ENCODE measurements at places on chromosomes 16 and 17.

DNA sequence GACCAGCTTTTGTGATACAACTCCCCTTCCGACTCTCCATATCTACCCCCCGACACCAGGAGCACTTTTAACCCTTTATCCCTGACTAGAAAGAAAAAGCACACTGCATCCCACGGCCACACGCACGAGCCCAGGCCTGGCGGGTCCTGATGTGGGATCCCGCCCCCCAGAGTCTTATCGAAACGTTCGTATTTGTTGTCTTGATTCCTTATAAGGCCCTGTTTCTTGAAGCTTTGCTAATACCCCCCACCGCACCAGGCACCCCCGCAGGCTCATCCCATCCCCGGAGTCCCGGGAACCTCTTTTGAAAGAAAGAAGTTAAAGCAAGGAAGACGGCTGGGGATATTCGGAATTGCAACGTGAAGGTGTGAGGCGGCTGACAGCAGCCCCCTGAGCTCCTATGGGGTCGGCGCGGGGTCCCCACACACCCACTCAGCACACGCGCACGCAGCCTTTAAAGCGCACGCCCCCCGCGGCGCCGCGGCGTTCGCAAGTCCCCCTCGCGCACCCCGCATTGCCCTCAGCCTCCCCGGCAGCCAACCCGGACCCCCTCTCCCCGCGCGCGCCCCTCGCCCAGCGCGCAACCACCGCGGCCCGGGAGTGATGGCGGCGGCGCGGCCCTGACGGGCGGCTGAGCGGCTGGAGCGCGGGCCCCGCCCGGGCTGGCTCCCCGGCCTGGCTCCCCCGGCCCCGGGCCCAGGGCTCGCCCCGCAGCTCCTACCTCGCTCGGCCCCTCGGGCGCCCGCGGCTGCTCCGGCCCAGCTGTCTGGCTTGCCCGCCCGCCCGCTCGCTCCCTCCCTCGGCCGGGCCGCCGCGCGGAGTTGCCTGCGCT, 448 bp downstream of the STAT5B start:
- no peak for DNase-seq

- no peak for DNase-seq
Measured at GRCh38 chr16:83206426-83206825, 579.7 kb downstream of the CDH13 start.

DNA sequence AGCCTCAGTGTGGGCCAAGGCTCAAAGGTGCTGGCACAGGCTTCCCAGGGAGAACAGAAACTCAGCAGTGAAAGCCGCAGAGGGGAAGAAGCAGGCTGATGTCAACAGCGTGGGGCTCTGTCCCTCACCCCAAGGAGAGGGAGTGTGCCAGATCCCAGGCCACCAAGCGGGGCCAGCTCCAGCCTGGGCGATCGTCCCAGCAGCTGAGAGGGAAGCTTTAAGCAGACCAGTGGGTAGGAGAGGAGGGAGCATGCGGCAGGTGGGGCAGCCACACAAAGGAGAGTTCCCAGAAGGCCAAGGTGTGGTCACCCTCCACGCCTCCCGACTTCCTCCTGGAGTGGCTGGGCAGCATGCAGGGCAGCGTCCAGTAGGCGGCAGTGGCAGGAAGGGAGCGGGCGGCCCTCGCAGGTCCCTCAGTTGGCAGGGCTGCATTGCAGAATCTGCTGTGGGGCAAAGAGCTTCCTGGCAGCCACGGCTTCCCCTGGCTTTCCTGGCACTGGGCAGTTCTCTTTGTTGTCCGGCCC, 6.0 kb downstream of the SYNGR2 start:
- peak; percentile 88 for DNase-seq

- no peak for DNase-seq
Measured at GRCh38 chr16:5026664-5027063, 7.1 kb downstream of the NAGPA start.

GRCh38 chr17:82702231-82702927, 3.9 kb upstream of the RAB40B start:
- no peak for DNase-seq

DNA sequence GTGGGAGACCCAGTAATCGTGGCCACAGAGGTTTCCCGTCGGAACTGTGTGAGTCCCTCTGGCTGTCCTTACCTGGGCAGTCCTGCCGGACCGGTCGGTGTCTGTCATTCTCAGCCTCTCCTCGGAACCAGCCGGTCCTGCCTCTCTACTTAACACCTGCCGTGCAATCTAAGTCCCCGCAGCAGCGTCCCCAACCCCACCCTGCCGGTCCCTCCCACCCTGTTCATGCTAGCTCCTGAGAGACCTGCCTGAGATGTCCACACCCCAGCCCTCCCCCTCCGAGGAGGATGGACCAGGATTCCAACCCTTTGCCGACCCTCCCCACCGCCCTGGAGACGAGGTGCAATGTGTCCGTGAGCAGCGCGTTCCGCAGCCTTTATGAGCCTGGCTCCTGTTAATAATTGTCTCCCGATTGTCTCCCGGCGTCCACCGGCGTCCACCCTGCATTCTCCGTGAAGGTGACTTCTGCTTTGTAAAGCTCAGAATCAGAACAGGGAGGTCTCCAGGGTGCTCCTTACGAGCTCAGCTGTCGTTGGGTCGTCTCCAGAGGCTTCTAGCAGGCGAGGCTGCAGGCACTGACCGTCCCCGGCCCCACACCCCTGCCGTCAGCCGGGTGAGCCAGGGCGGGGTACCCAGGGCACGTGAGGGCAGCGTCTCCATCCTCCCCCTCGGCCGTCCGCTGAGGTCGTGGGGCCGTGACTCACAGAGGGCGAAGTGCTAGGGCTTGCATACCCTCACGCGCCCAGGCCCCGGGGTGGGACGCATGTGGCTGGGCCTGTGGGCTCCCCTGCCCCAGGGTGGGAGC, 10.1 kb downstream of the METRNL start:
- DNase-seq, result no peak

DNA sequence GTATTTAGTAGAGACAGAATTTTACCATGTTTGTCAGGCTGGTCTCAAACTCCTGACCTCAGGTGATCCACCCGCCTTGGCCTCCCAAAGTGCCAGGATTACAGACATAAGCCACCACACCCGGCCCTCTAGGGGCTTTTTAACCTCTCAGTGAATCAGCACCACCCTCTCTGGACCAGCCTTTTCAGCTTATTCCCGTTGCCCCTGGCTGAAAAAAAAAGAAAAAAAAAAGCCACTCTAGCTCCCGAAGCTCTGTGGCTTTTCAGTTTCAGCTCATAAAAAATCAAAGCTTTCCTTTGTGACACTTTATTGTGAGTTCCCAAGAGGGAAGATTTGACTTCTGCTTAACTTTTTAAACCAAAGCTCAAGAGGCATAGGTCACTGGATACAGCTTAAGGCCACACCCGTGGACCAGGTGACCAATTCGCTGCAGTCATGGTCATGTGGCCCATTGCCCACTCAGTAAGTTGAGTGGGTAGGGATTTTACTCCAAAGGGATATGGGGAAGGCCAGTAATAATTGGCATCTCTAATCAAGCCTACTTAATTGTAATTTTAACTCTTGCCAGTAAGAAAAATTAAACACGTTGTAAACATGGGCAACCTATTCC, 46.6 kb upstream of the MED13 start:
- DNase-seq, result no peak

DNA sequence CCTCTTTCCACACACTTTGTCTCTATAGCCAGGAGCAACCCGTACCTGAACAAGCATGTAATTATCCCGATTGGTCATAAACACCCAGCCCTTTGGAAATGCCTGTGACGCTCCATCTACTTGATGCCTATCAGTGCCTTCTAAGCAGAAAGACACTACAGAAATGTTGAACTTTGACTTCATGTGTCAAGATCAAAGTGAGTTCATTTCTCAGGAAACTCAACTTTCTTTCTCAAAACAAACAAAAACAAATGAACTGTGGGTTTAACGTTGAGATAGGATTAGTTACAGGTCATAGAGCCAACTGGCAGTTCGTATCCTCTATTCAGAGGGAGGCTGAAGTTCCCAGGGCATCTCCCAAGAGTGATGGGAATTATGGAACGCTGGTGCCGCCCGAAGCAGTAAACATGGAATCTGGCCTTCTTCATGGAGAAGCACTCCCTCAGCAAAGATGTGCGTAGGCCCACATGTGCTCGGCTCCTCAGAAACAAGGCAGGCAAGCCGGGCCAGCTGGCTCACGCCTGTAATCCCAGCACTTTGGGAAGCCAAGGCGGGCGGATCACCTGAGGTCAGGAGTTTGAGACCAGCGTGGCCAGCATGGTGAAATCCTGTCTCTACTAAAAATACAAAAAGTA, 9.5 kb downstream of the SLC6A4 start:
- DNase-seq, result no peak

DNA sequence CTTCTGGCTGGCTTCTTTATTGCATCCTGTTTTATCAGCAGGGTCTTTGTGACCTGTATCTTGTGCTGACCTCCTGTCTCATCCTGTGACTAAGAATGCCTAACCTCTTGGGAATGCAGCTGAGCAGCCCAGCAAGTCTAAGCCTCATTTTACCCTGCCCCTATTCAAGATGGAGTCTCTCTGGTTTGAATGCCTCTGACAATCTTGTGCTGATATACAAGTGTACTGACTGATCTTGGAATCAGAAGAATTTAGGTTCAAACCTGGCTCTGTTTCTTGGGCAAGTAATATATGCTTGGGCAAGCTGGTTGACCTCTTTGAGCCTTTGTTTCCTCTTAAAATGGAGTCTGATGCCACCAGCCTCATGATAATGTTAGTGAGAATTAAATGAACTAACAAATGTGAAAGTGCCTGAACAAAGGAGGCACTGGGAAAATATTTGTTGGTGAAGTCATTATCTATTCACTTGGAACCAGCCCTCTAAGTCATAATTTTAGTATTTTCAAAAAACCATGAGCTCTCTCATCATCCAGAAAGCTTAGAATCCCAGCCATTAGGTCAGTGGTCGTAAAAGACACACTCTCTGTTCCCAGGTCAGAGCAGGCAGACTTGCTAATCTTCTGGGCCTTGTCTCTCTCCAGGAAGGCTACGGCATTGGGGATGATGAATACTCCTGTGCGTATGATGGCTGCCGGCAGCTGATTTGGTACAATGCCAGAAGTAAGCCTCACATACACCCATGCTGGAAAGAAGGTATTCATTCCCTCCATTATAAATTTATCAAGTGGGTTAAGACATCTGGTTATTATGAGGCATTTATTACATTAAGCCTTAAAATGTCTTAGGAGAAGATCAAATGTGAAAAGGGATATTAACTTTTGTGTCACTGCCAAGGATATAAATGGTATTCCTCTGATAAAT, 18.1 kb upstream of the ARL2BP start:
- DNase-seq, result no peak

DNA sequence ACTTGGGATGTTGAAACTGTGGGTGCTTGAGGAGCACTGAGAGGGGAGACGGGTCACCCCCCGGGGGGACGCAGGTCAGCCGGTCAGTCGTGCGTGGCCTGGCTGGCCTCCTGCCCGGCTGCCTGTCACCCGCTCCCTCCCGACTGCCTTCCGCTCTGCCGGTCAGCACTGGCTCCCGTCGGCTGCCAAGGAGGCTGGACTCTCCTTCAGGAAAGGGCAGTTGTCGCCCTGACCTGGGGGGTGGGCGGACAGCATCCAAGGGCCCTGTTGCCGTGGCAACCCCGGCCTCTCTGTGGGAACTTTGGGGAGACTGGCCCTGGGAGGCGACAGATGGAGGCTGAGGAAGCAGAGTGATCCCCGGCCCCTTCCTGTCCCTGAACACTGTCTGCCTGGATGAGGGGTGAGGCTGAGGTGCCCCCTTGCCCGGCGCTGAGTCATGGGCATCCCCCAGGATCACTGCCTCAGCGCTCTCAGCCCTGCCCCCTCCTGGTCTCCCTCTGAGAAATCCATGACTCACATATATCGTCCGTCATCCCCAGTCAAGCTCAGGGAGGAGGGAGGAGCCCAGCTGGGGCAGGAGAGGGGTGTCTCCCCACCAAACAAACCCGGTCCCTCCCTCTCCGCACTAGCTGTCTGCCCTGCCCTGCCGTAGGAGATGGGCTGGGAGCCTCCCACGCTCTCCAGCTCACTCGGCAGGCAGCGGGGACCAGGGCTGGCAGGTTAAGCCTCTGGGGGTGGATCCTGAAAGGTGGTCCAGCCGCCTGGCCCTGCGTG, at the start of gene ADGRG1:
TSS of gene ADGRG1 (plus strand) at position 623 of the 774 bp plus-strand sequence. CDS start 21,658 bp downstream, outside the sequence.
- DNase-seq, result peak; percentile 16

GRCh38 chr16:69613378-69614154, 47.8 kb downstream of the NFAT5 start:
- no peak for DNase-seq

GRCh38 chr16:11727796-11728543, 14.7 kb downstream of the TXNDC11 start:
- DNase-seq, result no peak

- no peak for DNase-seq
Measured at GRCh38 chr16:71515026-71515425, 11.2 kb upstream of the CHST4 start.

GRCh38 chr17:7855660-7856010, 769 bp downstream of the TMEM88 start:
- DNase-seq, result no peak

- no peak for DNase-seq
Measured at GRCh38 chr17:62625870-62626200, 1.6 kb upstream of the MRC2 start.

- DNase-seq, result no peak
Measured at GRCh38 chr17:61376931-61377838, 22.5 kb upstream of the TBX2 start.

GRCh38 chr16:49625311-49626065, 230.4 kb downstream of the ZNF423 start:
- DNase-seq, result no peak

DNA sequence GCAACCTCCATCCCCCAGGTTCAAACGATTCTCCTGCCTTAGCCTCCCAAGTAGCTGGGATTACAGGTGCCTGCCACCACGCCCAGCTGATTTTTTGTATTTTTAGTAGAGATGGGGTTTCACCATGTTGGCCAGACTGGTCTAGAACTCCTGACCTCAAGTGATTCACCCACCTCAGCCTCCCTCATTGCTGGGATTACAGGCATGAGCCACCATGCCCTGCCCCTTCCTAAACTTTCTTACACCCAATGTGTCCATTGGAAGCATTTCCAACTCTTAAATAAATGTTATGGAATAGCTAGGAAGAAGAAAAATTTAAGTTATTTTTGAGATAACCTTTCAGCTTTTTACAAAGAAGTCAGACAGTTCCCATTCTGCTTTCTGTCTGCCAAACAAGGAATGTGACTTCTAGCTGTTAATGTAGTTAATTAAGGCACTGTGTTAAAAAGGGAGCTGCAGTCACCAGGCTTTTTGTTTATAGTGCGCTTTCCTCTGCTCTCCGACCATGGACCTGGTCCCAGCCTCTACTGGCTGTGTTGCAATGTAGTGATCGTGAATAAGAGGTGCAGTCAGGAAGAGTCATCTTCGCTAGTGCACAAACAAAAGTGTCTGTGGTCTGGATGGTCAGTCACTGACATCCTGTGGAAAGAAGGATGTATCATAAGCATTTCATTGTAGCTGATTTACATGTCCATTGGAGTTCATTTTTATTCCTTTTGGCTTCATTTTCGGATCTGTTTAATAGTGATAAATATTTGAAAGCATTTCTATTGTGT, 39.7 kb downstream of the USP10 start:
- no peak for DNase-seq

All from SHP77 treated with DMSO at 0.1 percent for 48 hours (cell line).